ENCODE measurements at places on chromosomes 5 and 9.

GRCh38 chr5:54516051-54516655, 1.4 kb upstream of the SNX18 start:
- no peak for DNase-seq

DNA sequence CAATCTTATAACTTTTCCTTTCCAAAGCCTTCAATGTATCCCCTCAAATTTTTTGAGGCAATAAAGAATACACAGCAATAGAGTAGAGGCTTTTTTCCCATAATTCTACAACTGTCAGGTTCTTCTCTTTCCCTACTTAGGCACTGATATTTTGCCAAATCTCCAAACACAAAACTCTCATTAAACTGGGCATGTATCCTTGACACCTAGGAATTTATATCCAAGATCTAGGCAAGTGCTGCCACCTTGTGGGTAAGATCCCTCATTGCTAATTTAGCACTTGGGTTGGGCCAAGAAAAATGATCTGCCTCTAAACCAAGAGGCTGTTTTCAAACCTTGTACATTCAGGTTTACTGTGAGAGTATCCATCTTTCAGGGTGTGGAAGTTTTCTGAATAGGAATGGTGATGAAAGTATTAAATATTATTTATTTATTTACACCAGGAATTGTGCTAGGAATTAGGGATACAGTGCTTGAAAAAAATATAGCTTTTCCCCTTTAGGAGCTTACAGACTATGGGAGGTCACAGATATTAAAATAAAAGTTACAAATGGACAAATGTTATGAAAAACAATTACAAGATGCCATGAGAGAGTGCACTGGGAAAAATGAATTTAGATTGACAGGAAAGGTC, 17.6 kb downstream of the TSTD2 start:
- DNase-seq = peak; percentile 33

DNA sequence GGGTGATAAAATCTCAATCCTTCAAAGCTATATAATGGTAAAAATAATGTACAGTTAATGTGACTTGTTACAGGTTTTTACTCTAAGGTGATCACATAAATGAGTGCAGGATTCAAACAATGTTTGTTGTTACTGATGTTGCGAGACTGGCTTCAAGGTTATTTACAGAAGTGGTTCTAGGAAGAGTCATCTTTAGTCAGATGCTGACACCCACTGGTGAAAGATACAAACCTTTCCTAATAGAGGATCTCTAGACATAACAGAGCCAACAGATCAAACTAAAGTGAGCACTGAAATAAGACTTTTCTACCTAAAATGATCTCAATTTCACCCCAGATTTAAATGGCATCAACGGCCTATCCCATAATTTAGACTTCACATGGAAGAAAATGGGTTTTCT, 20.2 kb downstream of the ARSB start:
- DNase-seq = peak; percentile 53

DNA sequence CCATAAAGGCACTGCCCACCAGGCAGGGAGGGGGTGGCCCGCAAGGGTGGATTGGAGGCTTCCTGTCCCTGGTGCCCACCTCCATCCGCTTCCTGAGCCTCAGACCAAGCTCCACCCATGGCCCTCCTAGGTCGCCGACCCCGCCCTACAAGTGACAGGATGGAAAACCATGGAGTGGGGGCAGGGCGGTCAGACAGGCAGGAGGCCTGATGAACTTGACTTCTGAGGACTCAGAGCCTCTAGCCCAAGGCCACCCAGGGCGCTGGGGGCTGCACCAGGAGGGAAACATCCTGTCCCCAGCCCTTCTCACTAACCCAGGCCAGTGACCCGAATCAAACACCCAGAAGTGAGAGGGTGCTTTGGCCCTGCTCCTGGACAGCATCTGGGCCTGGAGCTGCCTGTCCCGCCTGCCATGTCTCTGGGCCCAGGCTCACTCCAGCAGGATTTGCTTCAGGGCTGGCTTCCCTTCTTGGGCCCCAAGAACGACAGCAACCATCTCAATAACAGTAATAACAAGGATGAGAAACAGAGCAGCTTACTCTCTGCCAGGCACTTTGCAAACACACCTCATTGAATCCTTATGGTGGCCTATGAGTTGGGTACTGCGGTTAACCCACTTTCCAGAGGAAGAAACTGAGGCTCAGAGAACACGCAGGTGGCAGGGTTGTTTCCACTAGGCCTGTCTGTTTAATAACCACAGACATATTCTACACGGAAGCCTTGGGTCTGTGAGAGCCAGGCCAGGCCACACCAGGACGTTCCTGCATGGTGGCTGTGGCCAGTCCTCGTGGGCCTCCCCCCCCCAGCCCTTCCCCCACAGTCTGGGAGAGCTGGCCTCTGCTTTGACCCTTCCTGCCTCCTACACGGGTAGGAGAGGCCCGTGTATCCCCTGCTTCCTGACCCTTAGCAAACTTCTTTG, 4.4 kb upstream of the ST6GALNAC6 start:
- no peak for DNase-seq

GRCh38 chr5:98614341-98614740, 159.1 kb upstream of the RGMB start:
- DNase-seq = no peak

DNA sequence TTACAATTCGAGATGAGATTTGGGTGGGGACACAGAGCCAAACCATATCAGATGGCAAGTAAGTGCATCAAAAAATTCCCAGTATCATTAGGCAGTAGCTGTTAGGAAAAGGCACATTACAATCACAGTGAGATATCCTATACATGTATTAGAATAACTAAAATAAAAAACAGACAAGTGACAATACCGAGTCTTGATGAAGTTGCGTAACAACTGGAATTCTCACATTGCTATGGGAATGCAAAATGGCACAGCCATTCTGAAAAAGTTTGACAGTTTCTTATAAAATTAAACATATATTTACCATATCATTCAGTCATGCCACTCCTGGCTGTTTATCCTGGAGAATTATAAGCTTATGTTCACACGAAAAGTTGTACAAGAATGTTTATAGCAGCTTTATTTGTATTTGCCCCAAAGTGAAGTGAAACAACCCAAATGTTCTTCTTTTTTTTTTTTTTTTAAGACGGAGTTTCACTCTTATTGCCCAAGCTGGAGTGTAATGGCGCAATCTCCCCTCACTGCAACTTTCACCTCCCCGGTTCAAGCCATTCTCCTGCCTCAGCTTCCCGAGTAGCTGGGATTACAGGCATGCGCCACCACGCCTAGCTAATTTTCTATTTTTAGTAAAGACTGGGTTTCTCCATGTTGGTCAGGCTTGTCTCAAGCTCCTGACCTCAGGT, 93.1 kb upstream of the TLE1 start:
- DNase-seq = no peak

DNA sequence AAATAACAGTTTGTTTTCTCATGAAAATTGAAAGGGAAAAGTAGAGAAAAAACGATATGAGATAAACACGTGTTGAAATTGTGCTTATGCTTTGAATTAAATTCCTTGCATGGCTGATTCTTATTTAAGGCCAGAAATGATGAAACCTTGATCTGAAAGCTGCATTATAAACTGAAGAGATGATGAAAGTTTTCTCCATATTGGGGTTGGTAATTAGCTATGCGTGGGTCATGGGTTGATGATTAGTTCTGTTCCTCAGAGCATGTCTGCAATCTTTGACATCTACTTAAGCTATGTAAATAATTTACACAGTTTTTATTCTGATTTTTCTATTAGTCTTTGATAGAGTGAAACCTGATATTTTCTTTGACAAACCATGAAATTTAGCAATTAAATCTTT, 264.1 kb downstream of the CD180 start:
- DNase-seq = no peak

DNA sequence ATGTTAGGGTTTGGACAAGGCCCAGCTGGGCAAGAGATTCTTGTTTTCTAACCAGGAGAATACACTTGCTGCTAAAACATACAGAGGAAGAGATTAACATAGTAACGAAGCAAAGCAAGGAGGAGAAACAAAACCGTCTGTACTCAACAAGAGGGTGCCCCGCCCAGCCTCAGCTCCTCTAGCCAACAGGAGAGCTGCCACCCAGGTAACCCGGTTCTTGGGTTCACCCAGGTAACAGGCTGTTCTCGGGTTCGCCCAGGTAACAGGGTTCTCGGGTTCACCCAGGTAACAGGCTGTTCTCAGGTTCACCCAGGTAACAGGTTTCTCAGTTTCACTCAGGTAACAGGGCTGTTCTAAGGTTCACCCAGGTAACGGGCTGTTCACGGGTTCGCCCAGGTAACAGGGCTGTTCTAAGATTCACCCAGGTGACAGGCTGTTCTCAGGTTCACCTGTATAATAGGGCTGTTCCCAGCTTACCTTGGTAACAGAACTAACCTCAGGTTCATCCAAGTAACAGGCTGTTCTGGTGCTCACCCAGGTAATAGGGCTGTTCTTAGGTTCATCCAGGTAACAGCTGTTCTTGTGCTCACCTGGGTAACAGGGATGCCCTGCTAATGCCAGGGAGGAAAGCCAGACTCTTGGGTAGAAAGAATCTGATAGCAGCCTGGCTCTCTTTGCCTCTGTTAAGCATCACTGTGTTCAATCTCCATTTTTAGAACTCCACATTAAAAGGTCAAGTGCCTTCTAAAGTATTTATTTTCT, 271.6 kb downstream of the SYK start:
- DNase-seq = no peak

GRCh38 chr9:122346478-122347347, 24.1 kb upstream of the PTGS1 start:
- no peak for DNase-seq

DNA sequence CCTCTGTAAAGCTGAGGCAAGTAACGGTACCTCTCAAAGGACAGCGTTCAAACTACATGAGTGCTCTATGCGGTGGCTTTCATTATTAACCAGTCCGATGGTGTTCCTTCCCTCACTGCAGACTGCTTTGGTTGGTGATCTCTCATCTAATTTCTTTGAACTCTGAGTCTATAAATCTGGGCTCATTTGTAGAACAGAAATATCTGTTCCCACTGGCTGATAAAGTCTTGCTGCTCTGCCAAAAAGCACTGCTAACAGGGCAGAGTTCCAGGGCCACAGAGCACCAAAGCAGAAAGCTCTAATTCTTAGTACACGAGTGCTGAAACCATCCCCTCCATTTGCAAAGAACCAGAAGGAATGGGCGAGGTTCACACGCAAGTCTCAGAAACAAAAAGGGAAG, 81.9 kb downstream of the MED27 start:
- DNase-seq = no peak

- no peak for DNase-seq
These were observed 52.3 kb upstream of the CAVIN4 start for GRCh38 chr9:100525563-100525962.

DNA sequence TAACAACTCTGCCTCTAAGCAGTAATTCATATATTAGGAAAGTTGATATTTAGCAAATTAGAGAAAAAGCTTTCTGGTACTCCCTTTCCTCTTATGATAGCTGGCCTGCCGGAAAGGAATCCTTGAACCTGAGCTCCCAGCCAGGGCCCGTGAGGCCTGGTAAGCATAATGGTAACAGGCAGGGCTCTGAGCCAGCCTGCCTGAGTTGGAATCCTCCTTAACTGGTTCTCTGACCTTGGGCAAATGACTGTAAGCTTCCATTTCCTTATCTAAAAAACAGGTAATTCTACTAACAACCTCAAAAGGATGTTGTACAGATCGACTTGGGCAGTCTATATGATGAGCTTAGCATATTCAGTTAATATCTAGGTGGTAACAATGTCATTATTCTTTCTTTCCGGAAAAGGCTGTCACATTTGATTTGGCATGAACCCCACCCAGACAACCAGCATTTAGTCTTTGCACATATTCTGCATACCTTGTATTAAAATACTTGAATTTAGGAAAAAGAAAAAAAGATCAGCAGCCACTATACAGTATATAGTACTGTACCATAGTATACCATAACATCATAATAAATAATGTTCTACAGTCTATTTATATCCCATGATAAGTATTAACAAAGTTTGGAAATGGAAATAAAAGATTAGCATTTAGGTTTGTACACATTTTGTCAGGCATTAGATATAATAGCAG, 55.7 kb upstream of the MAP3K1 start:
- no peak for DNase-seq

DNA sequence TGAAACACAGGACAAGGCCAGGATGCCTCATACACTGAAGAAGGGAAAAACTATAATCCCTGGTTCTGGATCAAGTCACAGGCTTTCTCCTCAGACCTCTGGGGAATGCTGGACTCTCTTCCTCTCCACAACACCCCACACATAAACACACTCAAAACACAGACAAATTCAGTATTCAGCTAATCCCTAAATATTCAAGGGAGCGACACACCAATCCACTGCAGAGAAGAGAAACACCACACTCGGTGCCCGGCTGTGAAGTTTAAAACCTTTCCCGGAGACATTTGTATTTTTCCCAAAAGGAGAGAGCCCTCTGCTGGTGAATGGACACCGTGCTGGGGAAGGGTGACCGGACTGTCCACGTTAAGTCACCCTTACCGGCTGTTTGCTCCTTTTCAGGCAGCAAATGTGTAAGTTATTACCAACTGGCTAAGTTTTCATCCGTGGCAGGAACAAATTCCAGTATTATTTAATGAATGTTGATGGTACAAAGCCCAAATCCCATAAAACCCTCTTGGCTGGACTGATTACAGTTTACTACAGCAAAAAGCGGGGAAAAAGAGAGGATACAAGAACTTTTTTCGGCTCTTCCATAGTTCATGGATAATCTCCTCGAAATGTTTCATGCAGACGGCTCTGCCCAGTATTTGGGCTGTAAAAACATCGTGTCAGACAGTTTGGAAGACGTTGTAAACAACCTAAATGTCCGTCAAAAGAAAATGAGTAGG, 130.9 kb upstream of the SLC30A5 start:
- peak; percentile 49 for DNase-seq

- no peak for DNase-seq
These were observed 195.8 kb downstream of the CACNA1B start for GRCh38 chr9:138073408-138073807.

DNA sequence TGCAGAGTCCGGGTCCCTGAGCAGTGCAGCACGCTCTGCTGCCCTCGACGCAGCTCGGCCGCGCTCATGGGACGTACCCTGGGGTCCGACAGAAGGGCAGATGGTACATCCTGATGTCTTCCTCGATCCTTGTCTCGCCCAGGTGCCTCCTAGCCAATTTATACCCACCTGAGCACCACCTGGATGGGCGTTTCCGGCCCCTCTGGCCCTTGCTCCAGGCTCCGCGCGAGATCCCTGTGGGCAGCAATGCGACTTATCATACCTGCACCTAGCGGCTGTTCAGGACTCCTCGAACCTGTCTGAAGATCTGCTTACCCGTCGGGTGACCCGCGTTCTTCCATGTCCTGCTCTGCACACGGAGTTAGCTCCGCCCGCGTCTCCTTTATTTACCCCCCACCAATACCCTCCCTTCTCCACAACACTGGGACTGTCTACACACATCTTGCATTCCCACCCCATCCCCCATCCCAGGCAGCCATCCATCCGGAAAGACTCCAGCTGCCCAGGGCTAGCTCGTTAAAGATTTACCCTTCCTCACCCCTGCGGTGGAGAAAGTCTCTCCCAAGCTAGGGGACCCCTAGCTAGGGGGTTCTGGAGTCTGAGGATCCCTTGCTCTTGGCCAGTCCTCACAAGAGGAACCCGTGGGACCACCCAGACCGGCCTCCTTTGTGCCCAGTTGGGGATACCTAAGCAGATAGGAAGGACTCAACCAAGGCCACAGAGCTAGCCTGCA, at the start of gene KIF12:
Gene KIF12, minus strand, starts transcription at position 357 of the 733 bp plus-strand sequence. Its CDS starts 16 bp downstream, at position 341.
- no peak for DNase-seq

DNA sequence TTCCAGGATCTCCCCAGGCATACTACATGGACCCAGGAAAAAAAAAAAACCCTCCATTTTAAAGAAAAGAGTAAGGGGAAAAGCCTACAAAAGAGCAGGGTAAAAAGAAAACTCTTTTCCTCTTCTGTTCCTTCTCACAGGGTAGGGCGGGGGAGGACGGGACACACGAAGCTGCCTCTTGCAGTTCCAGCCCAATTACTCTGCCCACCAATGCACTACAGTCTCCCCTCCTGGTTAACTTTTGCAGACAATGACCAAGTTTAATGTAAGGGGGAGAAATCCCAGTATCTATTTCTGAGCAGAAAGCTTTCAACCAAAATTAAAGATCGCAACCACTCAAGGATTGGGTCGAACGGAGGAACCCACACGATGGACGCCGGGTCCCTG, 1.3 kb downstream of the BRD3 start:
- DNase-seq = no peak

Measured in GM04504 (cell line).